Stimulated activated CD4-positive, alpha-beta T cell treated with anti-CD3 and anti-CD28 coated beads, Interleukin-2, amount 100 ng/mL, for 4 hours (primary cell): ENCODE measurements at places on chromosomes 3 and 15.

DNA sequence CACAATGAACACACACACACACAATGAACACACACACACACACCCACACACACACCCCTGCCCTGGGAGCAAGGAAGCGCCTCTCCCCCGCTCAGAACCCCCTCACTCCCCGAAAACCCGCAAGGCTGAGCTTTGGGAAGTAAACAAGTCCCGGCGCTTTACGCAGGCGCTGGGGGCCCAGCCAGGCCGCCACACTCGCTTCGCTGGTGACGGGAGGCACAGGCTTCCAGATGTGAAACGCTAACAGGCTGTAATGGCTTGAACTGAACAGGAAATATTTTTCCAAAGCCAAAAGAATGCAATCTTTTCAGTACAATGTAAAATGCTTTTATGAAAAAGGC is 122.7 kb upstream of the IGF1R start:
- no peak for DNase-seq

DNA sequence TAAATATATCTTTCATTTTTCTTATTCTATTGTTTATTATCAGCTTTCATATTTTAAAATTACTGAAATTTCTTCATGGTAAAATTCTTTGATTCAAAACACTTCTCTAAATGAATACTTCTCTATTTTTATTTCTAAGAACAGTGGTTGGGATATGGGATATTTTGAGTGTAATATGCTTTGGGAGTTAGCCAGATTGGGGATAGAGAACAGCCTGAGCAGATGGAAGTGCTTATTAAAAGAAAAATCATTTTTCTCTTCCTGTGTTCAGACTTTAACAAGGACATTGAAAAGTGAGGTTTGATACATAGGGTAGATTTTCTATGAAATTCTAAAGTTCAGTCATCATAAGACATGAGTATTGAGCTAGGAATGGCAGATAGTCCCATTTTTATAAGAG is 84.8 kb downstream of the COL6A5 start:
- no peak for DNase-seq

GRCh38 chr3:63900459-63900858 is 11.7 kb downstream of the SCAANT1 start:
- no peak for DNase-seq

DNA sequence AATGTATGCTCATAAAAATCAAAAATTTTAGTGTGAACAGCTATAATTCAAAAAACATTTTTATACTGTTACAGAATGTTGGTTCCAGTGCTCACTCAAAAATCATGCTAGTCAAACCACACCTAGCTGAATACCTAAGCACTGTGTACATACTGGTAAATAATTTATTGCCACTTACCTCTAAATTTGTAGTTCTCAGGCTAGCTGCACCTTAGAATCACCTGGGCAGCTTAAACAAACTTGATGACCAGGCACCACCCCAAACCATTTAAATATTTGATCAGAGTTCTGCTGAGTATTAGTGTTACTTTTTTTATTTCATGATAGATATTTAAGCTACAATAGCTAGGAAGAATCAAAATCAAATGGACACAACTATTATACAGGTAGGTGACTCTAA is 32.3 kb upstream of the TMCO5A start:
- no peak for DNase-seq

GRCh38 chr3:80052271-80052670 is 284.5 kb upstream of the ROBO1 start:
- DNase-seq: no peak

DNA sequence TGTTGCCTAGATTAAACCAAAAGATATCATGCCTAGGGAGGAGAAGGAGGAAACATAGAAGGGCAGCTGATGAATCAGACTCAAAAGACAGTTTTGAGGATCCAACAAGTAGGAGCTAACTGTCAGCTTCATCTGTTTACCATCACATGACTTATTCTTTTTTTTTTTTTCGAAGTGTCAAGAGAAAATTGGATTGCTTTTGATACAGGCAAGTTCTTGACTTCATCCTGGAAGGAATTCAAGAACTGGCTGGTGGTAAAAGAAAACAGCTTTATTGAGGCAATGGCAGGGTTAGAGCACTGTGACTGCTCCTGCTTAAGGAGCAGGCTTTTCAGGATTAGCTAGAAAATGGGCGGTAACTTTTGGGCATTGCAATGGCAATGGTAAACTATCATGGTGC is 227.5 kb upstream of the KCNMB2 start:
- DNase-seq: no peak

DNA sequence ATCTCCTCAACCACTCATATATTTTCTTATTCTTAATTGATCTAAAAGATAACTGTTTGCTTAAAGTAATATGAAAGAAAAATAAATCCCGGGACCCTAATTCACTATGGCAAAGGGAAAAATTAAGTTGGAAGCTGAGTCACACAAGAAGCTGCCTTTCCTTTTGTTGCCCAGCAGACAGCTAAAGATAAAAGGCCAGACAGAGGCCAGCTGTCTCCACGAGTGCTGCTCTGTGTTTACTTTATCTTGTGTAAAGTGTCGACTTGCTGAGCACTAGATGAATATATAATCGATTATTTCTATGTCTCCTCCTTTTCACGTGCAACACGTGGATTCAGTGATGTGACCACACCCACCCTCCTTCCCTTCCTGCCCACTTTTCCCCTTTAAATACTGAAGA is 52.8 kb upstream of the NSMCE3 start:
- DNase-seq: no peak
